HL-60 (cell line): ENCODE measurements at places on chromosomes 1 and 21.

DNA sequence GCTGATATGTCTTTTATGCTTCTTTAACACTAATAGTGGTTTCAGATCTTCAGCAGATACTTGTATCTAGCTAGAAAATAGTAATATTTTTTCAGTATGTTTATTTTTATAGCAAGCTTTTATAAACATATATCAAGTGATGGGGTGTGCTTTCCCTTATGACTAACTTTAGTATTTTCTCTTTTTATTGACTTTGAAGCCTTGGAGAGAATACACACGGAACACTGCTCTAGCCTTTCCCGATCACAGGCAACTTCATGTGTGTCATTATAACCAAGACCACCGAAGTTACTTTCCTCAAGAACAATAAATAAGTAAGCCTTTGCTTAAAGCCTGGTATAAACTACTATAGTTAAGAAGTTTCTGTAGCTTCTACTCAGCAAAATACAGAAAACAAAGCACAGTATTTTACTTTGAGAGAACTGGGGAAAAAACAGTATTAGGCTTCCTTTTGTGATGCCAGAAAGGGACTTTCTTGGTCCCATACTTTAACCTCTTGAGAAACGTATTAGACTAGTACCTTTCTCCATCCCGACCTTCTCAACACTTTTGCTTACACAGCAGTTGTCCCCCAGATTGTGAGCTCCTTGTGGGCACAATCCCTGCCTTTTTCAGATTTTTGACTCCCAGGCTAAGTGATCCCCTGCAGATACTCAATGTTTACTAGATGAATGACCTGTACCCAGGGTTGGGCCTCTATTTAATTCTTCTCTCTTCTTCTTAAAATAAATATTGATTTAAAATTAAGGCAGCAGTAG is 3.3 kb downstream of the ADSS2 start:
- no peak for DNase-seq

DNA sequence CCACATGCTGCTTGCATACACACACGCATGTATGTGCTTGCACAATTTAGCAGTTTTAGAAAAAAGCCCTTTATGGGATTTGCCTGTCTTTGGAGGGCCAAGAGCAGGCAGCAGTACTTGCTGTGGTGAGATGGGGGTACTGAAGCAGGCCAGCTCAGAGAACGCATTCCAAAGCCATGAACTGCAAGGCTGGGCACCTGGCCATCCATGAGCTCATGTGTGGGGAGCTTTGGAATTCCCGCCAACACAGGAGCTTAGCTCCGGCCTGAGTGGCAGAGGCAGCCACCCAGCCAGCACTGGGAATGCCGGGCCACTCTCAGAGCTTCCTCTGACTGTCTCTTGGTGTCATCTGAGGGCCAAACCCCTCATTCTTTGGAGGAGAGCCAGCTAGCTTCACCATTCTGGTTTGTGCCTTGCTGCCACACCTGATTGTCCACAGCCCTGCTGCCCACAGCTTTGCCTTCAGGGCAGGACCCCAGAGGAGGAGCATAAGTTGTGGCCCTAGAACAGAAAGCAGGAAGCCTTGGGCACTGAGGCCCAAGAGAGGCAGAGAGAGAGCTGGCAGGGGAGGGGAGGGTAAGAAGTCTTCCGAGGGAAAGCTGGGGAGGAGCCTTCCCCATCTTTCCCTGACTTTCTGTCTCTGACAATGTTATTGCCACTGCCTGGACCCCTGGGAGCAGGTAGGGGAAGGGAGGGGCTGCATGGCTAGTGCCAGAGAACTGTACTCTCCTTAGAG is 92.1 kb upstream of the POU3F1 start:
- no peak for DNase-seq

DNA sequence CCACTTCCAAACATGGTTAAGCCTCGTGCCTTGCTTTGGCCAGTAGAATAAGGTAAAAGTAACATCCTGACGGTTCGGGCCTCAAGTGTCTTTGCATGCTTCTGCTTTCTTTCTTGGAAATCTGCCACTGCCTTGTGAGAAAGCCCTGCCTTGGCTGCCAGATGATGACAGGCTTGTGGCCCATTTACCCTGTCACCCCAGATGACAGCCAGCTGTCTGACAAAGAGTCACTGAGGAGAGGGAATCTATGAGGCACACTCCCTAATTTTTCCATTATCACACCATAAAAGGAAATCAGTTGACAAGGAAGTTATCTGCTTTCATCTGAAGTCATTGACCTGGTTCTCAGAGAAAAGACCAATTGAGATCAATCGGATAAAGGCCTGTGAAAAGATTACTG is 199.8 kb downstream of the USH2A start:
- no peak for DNase-seq

GRCh38 chr1:6701437-6702153 is at the start of gene DNAJC11:
Gene DNAJC11 (minus strand): TSS chr1:6701816. CDS start chr1:6701800, 16 bp downstream.
- DNase-seq: peak; percentile 90

- DNase-seq: peak; percentile 3
Measured at GRCh38 chr1:246020211-246020954, 486.7 kb downstream of the SMYD3 start.

- no peak for DNase-seq
Measured at GRCh38 chr1:51345300-51345687, 14.9 kb upstream of the TTC39A start.

GRCh38 chr1:210707300-210708240 is 378.9 kb downstream of the HHAT start:
- DNase-seq: no peak

GRCh38 chr1:55781944-55782482 is 566.8 kb upstream of the USP24 start:
- no peak for DNase-seq

DNA sequence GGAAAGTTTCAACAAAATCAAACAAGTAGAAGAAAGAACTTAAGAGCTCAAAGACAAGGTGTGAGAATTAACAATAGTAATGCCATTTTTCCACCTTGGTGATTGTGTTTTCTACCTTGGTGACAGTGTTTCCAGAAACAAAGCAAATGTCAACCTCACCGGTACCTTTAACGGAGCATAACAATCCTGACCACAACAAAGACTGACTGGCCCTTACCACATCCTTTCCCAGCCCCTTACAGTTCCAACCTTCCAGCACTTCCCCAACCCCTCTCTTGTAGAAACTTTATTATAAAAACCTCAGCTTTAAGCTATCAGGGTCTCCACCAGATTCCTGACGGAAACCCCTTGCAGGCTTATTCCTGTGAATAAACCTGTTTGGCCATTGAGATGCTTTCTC is 16.7 kb downstream of the STYXL2 start:
- DNase-seq: no peak

DNA sequence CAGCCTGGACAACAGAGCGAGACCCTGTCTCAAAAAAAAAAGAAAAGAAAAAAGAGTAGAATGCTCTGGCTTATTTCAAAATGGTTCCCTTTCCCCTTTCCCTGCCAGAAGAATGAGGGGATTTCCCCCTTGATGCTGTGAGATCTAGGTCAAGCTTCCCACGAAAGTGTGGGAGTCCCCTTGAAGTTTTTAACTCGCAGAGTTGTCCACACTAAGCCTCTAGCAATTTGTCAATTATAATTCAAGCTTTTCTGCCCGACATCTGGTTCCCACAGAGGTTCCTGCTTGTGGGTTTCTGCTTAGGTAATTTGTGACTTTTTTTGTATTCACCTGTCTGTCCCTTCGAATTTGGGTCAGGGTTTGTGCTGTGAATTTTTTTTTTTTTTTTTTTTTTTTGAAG is 62.8 kb downstream of the ZFYVE9 start:
- DNase-seq: no peak

GRCh38 chr1:180230791-180231505 is 884 bp downstream of the LHX4 start:
- no peak for DNase-seq

DNA sequence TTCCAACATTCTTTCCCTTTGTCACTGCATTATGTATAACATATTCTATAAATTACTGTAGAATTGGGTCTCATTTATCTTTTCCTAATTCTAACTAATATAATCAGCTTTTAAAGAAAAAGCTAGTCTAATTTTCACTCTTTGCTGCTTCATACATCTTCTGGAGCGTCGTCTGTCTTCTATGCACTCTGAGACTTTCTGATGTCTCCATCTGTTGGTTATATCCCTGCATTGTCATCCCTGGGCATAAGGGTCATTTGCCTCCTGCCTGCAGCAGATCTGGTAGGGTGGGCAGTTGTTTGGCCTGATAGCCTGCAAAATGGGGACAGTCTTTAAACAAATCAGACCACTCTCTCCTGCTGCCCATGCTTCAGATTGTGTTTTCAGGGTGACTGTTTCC is 40.8 kb upstream of the DYNLT5 start:
- no peak for DNase-seq

- DNase-seq: peak; percentile 42
Measured at GRCh38 chr1:95041491-95042165, 31.1 kb downstream of the ALG14 start.

DNA sequence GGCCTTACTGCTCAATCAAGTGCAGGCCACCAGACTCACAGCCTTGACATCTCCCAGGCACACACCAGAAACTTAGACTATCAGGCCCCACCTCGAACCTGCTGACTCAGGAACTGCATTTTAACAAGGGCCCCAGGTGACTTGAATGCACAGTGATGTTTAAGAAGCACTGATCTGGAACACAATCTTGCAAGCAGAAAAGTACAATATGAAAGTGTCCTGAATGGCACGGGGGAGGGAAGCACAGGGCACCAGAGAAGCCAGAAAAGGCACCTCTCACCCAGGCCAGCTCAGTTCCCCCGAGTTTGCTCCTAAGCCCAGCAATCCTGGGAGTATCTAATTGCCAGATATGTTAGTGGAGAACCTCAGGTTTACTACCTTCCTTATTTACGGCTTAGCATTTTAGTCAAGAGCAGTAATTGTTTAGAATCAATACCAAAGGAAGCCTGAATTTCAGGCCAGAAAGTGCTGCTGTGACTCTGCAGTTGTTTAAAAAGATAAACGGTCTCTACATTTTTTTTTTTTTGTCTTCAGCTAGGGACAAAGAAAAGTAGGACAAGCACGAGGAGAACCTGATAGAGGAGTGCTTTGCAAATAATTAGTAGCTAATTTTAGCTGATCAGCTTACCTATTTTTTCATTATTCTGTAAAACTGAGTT is 50.9 kb upstream of the CDC42BPA start:
- no peak for DNase-seq

DNA sequence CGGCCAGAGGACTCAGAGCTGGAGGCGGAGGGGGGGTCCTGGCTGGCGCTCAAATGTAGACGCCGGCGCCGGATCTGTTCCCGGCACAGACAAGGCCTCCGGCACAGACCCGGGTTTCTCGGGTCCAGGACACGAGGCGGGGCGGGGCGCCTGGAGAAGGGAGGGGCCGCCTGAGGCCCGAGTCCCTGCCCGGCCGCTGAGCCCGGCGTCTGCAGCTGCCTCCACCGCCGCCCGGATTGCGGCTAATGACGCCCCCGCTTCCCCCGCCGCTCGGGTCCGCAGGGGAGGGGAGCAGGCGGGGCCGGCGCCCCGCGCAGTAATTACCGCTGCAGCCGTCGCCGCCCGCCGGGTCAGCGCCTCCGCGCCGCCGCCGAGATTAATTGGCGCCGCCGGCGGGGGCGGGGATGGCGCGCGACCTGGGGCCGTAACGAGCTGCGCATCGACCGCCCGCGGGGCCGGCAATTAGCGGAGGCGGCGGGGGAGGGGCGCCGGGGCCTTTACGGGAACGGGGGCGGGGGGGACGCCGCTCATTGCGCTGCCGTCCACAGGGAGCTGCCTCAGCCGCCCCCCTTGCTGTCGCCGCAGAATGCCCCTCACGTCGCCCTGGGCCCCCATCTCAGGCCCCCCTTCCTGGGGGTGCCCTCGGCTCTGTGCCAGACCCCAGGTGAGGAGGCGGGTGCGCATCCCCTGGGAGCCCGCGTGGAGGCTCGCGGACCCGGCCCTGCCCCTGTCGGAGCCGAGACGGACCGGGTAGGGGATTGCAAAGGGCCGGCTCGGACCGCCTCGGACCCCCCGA is 17.3 kb downstream of the NOC2L start:
- DNase-seq: no peak

GRCh38 chr1:20477348-20478056 is 8.5 kb downstream of the CAMK2N1 start:
- DNase-seq: no peak

- DNase-seq: no peak
Measured at GRCh38 chr1:210246447-210246846, 13.9 kb downstream of the SERTAD4 start.

- DNase-seq: no peak
Measured at GRCh38 chr1:227424953-227425352, 106.7 kb upstream of the CDC42BPA start.

DNA sequence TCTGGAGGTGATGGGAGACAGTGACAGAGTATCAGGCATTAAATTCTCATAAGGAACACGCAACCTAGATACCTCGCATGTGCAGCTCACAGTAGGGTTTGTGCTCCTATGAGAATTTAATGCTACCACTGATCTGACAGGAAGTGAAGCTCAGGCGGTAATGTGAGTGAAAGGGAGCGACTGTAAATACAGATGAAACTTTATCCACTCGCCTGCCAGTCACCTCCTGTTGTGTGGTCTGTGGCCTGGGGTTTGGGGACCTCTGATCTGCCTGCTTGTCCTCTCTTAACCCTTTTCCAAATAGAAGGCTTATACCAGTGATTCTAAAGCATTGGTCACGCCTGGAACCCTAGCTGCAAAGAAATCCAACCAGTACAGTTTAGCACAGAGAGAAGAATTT is 15.3 kb downstream of the GABPA start:
- no peak for DNase-seq

DNA sequence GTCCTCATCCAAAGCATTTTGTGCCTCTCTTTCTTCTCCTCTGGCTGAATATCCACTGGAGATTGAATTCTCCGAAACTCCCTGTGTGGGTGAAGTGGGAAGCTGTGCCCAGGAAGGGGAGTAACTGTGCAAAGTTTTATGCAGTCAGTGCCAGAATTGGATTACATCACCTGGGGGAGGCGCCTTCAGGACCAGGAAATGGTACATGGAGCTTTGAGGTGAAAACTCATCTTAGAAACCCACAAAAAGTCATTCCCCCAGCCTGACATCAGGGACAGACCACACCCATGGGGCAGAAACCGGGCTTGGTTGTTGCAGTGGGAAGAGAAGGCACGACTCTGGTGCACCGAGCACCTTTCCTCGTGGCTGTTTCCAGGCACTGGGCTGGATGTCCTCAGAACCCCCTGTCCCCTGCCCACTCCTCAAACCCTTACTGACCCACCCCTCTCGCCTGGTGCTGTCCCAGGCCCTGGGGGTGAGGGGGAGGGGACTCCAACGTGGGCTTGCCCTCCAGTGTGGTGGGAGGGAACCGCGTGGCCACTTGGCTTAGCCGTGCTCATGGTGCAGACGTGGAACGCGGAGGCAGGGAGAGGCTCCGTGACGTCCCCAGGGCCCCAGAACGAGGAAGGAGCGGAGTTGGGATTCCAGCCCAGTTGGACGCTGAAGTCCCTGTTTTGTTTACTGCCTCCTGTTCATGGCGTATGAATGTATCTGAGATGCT is 15.7 kb downstream of the TFF3 start:
- DNase-seq: peak; percentile 44

GRCh38 chr1:51346086-51346942 is 16.0 kb upstream of the TTC39A start:
- no peak for DNase-seq

DNA sequence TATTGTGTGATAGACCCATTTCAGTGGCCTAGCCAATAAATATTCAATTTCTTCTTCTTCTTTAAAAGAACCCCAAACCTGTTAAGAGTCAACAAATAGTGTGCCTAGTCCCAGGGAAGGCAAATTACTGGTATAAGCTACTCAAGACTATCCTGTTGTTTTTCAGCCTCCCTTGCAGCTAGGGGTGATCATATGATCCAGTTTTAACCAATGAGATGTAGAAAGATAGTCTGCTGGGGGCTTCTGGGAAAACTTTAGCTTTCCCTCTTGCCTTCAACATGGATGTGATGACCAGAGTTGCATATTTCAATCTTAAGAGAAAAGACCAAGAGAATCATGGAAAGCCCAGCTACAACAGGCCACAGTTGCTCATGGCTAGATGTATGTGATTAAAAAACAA is 4.7 kb upstream of the NUP210L start:
- no peak for DNase-seq
